Thyroid gland (tissue), 4 donors: ENCODE measurements at places on chromosomes 12 and 14. TPM values are rescaled to one million over a fixed set of nuclear protein-coding genes. Genes with fewer than 3 reads are reported as not detected.

GRCh38 chr12:49200919-49201594 lies 12.2 kb upstream of the TUBA1A start:
- H3K27ac ChIP-seq: peak overlapping the region; percentile 33
- no peak for DNase-seq
- no peaks in the 10 kb centered on the region for H3K36me3 ChIP-seq
- H3K4me1 ChIP-seq: peaks cover 11% of the 10 kb centered on the region
- no peaks in the 10 kb centered on the region for H3K27me3 ChIP-seq
- H3K4me3 ChIP-seq: no peak overlapping the region

DNA sequence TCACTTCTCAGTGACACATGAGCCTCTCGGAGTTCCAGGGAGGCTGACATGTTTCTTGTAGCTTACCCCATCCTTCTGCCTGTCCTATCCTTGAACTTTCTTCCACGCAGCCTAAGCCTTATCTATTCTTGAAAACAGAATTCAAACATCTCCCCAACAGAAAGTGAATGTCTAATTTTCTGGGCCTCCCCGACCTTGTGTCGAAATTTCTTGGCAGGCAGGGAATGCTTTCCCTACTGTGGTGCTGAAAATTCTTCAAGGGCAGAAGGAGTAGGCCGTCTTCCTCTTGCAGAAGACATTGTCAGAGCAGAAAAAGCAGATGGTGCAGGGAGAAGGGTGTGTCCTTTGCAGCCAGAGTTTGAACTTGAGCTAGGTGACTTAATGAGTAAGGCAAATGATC lies 63.0 kb upstream of the TCL1B start:
- no peak overlapping the region for H3K4me3 ChIP-seq
- no peaks in the 10 kb centered on the region for H3K4me1 ChIP-seq
- no peak for DNase-seq
- no peak overlapping the region for H3K27ac ChIP-seq
- H3K27me3 ChIP-seq: no peaks in the 10 kb centered on the region
- no peaks in the 10 kb centered on the region for H3K36me3 ChIP-seq

GRCh38 chr14:65290830-65291229 lies 121.7 kb upstream of the FUT8 start:
- H3K27me3 ChIP-seq: no peaks in the 10 kb centered on the region
- no peak overlapping the region for H3K4me3 ChIP-seq
- no peaks in the 10 kb centered on the region for H3K4me1 ChIP-seq

GRCh38 chr12:112124918-112125249 lies 476 bp upstream of the TRAFD1 start:
- no peaks in the 10 kb centered on the region for H3K27me3 ChIP-seq
- DNase-seq: no peak
- peaks cover 12% of the 10 kb centered on the region for H3K4me1 ChIP-seq
- H3K27ac ChIP-seq: no peak overlapping the region
- H3K36me3 ChIP-seq: no peaks in the 10 kb centered on the region

DNA sequence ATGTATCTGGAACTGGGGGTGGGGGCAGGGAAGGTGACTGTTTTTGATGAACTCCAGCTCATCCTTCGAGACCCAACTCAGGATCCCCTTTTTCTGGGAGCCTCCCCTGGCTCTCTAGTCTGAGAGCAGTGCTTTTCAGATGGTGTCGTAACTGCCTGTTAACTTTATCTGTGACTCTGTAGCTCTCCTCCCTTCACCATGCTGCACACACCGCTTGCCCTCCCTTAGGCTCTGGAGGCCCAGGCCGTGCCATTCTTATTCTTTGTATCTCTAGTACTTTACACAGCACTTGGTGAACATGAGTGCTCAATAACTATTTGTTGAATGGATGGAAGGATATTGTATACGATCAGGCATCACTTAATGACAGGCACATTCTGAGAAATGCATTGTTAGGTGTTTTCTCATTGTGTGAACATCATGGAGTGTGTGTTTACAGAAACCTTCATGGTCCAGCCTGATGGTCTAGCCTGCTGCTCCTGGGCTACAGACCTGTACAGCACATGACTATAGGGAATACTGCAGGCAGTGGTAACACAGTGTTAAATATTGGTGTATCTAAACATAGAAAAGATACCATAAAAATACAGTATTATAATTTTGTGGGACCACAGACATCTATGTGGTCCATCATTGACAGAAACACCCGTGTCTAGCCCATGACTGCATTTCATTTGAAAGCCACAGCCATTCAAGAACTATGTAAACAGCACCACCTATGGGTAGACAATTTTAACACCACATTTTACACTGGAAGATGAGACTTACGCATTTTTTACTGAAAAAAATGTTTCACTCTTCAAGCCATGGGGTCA lies 91.8 kb downstream of the EML1 start:
- no peaks in the 10 kb centered on the region for H3K36me3 ChIP-seq
- no peaks in the 10 kb centered on the region for H3K4me1 ChIP-seq
- H3K4me3 ChIP-seq: no peak overlapping the region
- DNase-seq: peak; percentile 31

GRCh38 chr14:75493592-75494087 lies 28.6 kb upstream of the BATF start:
- no peak overlapping the region for H3K27ac ChIP-seq
- DNase-seq: no peak
- H3K27me3 ChIP-seq: no peaks in the 10 kb centered on the region
- no peaks in the 10 kb centered on the region for H3K4me1 ChIP-seq
- no peak overlapping the region for H3K4me3 ChIP-seq
- H3K36me3 ChIP-seq: no peaks in the 10 kb centered on the region

- H3K4me1 ChIP-seq: peaks cover 27% of the 10 kb centered on the region
- H3K36me3 ChIP-seq: no peaks in the 10 kb centered on the region
- H3K4me3 ChIP-seq: no peak overlapping the region
- no peak for DNase-seq
Observed at GRCh38 chr12:93297032-93297431, 80.7 kb upstream of the NUDT4 start.

DNA sequence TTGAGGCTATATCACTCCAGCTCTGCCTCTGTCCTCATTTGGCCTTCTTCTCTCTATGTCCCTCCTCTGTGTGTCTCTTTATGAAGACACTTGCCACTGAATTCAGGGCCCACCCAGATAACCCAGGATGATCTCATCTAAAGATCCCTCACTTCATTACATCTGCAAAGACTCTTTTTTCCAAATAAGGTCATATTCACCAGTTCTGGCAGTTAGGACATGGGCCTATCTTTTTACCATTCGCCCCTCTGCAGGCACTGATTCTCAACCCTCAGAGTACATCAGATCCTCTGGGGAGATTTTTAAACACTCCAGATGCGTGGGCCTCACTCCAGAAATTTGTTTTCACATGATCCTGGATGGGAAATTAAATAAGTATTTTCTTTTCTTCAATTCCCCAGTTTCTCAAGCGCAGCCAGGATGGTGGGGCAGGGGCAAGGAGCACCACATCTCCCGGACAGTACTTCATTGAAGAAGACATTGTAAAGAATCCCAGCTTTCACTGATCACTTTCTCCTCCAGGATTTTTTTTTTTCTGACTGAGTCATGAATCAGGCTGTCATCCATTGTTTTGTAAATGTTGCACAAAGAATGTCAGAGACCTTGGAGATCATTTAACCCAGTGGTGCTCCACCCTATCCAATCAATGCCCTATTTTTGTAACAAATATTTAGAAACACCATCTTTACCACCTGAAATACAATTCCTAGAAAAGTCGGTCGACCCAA lies 27.4 kb downstream of the CRACR2A start:
- H3K4me3 ChIP-seq: no peak overlapping the region
- H3K27me3 ChIP-seq: no peaks in the 10 kb centered on the region
- H3K4me1 ChIP-seq: no peaks in the 10 kb centered on the region
- no peak overlapping the region for H3K27ac ChIP-seq
- no peaks in the 10 kb centered on the region for H3K36me3 ChIP-seq
- no peak for DNase-seq

GRCh38 chr14:59221568-59221967 lies 33.1 kb downstream of the DAAM1 start:
- no peak overlapping the region for H3K27ac ChIP-seq
- H3K27me3 ChIP-seq: no peaks in the 10 kb centered on the region
- no peak overlapping the region for H3K4me3 ChIP-seq
- H3K4me1 ChIP-seq: peaks cover 16% of the 10 kb centered on the region
- H3K36me3 ChIP-seq: no peaks in the 10 kb centered on the region
- no peak for DNase-seq

- no peaks in the 10 kb centered on the region for H3K27me3 ChIP-seq
- no peaks in the 10 kb centered on the region for H3K4me1 ChIP-seq
- H3K4me3 ChIP-seq: no peak overlapping the region
- no peaks in the 10 kb centered on the region for H3K36me3 ChIP-seq
Observed at GRCh38 chr14:105161309-105161708, 7.3 kb downstream of the JAG2 start.

DNA sequence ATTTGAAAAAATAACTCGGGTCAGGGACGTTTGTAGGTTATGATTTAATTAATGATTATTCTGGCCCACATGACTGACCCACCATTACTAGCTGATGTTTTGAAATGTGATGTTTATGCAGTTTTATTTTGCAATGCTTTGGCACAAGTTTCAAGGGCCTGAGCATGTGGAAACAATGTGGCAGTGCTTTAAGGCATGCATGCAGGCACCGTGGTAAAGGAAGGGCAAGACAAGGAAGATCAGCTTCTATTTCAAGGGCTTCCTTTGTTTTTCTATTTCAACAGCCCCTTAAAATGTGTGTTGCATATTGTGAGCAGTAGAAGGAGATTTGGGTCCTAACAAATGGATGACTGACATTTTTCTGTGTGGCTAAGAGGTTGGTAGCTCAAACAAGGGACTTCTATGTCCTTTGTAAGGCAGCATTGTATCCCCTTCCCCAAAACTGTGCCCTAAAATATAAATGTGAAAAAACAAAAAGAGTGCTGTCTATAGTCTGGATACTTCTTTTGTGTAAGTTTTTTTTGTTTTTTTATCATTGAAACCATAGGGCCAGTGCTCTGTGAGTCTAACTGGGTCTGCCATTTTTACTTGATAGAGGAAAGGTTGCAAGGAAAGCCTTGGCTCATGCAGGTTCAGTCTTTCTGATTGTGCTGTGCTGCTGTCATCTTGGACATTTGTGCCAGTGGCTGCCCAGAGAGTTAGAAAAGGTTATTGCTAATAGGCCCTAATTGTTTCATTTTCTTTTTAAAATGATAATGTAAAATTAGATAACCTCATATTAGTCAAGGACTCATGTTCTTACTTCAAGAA lies 103.5 kb downstream of the FGD4 start:
- H3K4me3 ChIP-seq: no peak overlapping the region
- peak overlapping the region; percentile 42 for H3K27ac ChIP-seq
- H3K36me3 ChIP-seq: no peaks in the 10 kb centered on the region

DNA sequence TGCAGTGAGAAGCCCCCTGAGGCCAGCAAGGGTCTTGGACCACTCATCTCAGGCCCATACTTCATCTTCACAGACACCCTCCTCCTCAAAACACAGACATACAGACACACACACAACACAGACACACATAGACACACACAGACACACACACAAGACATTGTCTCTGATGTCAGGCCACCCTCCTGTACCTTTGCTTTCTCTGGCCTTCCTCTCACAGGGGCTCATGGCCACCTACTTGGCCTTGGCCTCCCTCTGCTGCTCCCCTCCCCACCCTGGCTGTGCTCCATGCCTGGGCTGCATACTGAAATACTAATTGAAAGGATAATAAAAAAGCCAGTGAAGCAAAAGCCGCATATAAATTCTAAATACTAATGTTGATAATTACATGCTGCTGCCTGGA lies 1.6 kb upstream of the SYNDIG1L start:
- H3K36me3 ChIP-seq: no peaks in the 10 kb centered on the region
- H3K4me3 ChIP-seq: no peak overlapping the region
- peaks cover 4% of the 10 kb centered on the region for H3K27me3 ChIP-seq
- H3K27ac ChIP-seq: no peak overlapping the region
- no peak for DNase-seq
- H3K4me1 ChIP-seq: peaks cover 7% of the 10 kb centered on the region

DNA sequence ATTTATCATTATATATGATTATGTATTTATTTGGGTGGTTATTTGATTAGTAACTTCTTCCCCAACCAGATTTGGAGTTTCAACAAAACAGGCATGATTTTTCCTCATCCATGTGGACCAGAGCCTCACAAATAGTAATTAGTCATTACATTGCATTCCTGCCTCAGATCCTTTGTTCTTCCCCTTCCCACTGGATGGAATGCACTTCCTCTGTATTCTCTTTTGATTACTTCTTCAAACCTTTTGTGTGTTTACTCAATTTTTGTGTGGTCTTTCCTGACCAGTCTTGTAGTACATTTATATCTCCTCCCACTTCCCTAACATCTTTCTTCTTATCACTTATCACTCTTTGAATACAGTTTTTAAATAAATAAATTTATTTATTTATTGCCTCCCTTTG lies 15.5 kb downstream of the SYT1 start:
- no peaks in the 10 kb centered on the region for H3K4me1 ChIP-seq
- no peaks in the 10 kb centered on the region for H3K27me3 ChIP-seq
- H3K36me3 ChIP-seq: no peaks in the 10 kb centered on the region
- no peak overlapping the region for H3K4me3 ChIP-seq
- no peak overlapping the region for H3K27ac ChIP-seq
- DNase-seq: no peak

DNA sequence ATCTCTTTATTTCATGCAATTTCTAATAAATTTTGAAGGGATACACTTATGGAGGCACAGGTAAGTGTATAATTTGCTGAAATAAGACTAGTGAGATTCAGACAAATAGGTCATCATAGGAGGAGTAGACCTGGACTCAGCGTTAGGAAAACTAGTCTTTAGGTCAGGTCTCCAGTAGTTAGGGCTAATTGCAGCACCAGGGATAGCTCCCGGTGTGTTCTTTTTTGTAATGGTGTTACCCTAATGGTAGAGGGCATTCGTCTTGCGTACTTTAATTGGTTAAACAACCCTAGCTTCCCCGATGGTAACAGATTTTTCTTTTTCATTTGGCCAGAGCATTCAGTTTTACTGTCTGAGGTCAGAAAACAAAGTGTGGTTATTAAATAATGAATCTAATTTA lies 64.9 kb downstream of the ARID2 start:
- no peaks in the 10 kb centered on the region for H3K36me3 ChIP-seq
- no peak for DNase-seq
- no peak overlapping the region for H3K27ac ChIP-seq
- no peak overlapping the region for H3K4me3 ChIP-seq

DNA sequence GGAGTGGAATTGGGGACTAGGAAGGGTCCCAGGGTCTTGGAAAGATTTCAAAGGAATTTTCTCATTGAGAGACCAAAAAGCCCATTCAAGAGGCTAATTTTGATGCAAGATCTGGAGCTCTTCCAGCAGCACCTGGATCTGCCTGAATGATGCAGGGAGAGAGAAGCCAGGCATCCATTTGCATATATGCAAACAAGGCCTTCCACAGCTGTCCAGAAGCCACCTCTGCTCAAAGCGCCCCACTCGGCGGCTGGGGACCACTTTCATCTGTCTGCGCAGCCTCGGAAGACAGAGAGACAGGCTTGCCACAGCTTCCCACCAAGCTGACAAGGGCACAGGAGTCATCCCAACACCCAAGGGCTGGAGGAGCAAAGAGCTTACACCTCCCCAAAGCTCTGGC lies 295.6 kb downstream of the DPF3 start:
- no peaks in the 10 kb centered on the region for H3K36me3 ChIP-seq
- no peak overlapping the region for H3K27ac ChIP-seq
- no peak for DNase-seq

SENP1 gene
- total RNA-seq: 58.8 TPM

NRXN3 gene
- 1.6 TPM for total RNA-seq

FITM1 gene
- total RNA-seq: not detected

PZP gene
- not detected for total RNA-seq

TAS2R10 gene
- 1.6 TPM for total RNA-seq

RHEBL1 gene
- not detected for total RNA-seq

NTS gene
- total RNA-seq: 0.81 TPM

ARHGAP9 gene
- 6.3 TPM for total RNA-seq

HOXC12 gene
- total RNA-seq: not detected

CLEC9A gene
- total RNA-seq: not detected

RNASE1 gene
- total RNA-seq: 184 TPM

LGALS3 gene
- 65.7 TPM for total RNA-seq

MUCL1 gene
- not detected for total RNA-seq

ATF7IP gene
- total RNA-seq: 64.4 TPM

NOVA1 gene
- 6.9 TPM for total RNA-seq

LUM gene
- total RNA-seq: 840 TPM
